Cardiac septum (tissue), 1 donor: ENCODE measurements at places on chromosomes 6 and 20. TPM values are rescaled to one million over a fixed set of nuclear protein-coding genes. Genes with fewer than 3 reads are reported as not detected.
A peak's percentile ranks its signal among the peaks of the same experiment; 100 is the strongest.

- DNase-seq: no peak
Measured at GRCh38 chr20:23103284-23104018, 17.3 kb upstream of the CD93 start.

DNA sequence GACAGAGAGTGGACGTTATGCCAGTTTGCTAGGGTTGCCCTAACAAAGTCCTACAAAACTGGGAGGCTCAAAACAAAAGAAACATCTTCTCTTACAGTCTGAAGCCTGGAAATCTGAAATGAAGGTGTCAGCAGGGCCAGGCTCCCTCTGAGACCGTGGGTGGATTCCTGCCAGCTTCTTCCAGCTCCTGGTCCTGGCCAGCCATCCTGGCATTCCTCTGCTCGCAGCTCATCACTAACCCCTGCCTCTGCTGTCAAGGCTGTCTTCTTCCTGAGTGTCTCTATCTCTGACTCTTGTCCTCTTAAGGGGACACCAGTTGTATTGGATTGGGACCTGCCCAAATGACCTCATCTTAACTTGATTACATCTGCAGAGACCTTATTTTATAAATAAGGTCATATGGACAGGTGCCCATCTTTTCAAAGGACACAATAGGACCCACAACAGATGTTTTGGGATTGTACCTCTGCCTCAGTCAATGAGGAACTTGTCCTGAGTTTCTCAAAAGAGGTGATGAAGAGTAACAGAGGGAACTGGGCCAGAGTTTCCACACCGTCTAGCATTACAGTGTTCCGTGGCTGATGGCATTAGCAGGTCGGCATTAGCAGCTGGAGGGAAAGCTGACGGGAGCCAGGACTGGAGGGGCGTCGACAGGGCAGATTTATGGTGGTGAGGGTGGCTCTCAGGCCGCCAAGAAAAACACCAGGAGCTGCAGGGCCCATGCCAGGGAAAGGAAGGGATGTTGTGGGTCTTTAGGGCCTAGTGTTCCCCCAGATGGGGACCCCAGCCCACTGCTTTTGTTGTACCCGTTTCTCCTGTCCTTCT lies 157.3 kb downstream of the TBXT start:
- no peak for DNase-seq

DNA sequence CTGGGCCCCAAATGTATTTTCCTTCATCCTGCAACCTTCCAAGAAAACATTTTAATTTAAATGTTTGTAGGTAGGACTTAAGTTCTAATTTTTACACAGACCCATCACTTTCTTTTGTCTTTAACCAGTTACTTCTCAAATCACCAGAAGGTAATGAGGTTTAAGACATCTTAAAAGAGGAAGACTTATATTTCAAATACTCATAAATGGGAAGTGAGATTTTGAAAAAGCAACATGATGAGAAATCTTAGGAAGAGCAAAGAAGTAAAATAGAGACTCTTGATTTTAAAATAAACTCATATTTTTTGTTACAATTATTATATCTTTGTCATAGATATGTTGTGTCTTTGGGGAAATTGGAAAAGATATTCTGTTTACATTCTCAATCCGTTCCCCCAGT lies 82.3 kb downstream of the SYNE1 start:
- no peak for DNase-seq

GRCh38 chr6:10449751-10450150 lies 34.9 kb upstream of the TFAP2A start:
- no peak for DNase-seq

GRCh38 chr20:64069614-64070243 lies 6.7 kb downstream of the TCEA2 start:
- no peak for DNase-seq

DNA sequence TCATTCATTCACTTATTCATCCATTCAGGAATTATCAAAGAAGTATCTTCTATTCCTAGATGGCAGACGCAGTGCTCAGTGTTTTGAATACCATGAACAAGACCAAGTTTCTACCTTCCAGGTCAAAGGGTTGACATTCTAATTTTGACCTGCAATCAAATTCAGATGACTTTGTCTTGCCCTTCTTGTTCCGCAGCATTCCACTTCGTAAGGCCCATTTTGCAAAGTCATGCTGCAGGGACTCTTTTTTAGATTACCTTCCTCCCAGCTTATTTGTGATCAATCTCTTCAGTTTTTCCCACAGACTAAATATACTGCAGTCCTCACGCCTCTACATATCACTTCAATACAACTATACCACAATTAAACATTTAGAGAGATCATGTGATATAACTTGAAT lies 7.1 kb upstream of the TAAR1 start:
- DNase-seq: no peak

The CST1 gene
- total RNA-seq: not detected

DNA sequence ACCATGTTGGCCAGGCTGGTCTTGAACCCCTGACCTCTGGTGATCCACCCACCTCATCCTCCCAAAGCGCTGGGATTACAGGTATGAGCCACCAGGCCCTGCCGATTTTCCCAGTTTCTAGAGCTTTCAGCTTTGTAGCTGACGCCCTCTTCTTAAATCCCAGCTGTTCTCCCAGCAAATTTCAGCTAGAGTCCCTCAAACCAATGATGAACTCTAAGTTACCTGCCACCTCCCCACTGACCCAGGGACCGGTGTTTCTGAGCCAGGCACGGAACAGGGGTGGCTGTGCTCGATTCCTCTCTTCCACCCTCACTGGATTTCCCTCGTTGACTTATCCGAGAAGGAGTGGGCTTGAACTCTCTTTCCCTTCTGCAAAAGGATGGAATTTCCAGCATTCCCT lies 39.1 kb downstream of the SUN5 start:
- no peak for DNase-seq

The IL17A gene
- not detected for total RNA-seq

- DNase-seq: no peak
Measured at GRCh38 chr20:32681175-32682084, 7.7 kb upstream of the C20orf203 start.

DNA sequence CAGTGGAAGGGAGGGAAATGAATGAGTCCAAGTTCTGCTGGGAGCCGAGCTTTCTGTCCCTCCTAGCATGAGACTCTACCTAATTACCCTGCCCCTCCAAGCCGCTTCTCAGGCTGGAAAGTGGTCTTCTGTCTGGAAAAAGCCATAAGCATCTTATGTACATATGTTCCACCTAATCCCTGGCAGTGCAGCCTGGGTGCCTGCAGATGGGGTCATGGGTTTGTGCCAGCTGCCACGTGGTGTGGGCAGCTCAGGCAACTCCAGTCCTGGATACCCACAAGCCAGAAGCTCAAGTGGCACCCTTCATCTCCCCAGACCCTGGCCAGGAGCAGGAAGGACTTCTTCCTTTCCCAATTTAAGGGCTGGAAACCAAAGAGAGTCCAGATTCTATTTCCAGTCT lies 253.1 kb downstream of the LY86 start:
- no peak for DNase-seq

DNA sequence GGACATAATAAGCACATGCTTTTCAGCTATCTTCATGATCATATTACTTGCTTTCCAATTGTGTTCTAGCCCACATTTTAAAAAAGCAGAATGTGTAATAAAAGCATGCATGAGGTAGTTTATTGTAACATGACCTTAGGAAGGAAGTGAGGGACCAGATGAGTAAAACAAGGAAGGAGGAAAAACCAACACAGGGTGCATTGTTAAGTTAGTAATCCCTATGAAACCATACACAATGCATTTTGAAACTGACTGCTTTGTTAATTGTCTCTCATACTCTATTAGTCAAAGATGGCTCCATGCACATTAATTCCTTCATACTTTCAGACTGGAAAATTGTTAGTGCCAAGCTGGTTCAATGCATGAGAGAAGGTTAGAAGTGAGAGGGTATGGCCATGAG lies 37.7 kb upstream of the CENPW start:
- DNase-seq: no peak

- DNase-seq: peak; percentile 49
Measured at GRCh38 chr6:158762787-158763433, 56.3 kb downstream of the EZR start.

DNA sequence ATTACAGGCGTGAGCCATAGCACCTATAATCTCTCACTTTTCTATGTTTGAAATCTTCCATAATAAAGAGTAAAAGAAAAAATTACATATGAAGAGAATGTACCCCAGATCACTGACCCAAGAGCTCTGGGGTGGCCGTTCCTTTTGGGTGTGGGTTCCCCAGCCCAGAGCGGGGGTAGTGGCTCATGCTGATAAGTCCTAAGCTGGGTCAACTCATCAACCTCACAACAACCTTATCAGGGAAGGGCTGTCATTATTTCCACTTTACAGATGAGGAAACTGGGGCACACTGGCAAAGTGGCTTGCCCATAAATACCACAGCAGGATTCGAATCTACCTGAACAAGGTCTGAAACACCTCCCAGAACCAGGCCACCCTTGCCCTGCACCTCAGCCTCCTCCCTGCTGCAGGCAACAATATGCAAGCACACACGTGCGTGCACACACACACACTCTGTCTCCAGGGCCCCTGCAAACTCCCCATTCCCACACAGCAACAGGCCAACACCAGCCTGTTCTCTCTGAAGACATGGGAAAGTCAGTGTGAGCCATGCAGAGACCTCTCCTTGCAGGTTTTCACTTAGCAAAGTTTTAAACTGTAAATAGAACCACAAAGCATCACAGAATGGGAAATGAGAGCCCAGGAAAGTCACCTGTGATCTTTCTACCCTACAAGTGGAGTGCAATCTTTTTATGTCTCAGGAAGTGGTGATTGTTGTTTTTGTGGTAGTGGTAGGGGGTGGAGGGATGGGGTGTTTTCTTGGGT lies 27.7 kb downstream of the BFSP1 start:
- no peak for DNase-seq

DNA sequence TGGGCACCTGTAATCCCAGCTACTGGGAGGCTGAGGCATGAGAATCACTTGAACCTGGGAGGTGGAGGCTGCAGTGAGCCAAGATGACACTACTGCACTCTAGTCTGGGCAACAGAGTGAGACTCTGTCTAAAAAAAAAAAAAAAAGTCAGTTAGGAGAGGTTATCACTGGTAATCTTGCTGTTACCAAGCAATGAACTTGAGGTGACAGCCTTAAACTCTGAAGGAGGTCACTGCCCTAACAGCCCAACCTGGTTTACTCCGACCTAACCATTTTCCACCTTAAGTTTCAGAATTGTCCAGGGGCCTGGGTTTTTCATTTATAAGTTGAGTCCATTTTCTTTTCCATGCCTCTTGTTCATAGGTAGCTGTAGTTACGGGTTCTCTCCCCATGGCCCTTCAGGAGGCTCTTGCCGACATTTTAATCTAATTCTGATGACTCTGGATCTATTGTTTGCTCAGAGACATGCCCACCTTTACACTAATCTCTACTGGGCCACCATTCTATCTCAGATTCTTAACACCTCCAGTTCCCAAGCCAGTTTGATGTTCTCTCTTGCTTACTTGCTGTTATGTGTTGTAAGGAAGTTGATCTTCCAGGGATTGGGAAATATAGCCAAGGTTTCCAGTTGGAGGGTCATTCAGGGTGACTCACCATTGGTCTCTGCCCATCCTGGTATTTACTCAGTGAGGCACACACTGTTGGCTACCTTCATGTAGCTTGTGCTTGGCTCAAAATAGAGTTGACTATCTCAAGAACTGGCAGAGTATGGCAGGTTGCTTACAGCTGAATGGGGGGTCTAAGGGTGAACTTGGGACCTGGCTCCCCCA lies 29.1 kb downstream of the SHLD1 start:
- DNase-seq: no peak

The HLA-DPA1 gene
- 35.8 TPM for total RNA-seq

The AIF1 gene
- total RNA-seq: 10.3 TPM

GRCh38 chr6:123803504-123804013 lies at the start of gene NKAIN2:
NKAIN2 (plus strand) TSS chr6:123803865.
- no peak for DNase-seq

The NMBR gene
- not detected for total RNA-seq

The BCAS4 gene
- 3.0 TPM for total RNA-seq

- no peak for DNase-seq
Measured at GRCh38 chr6:93453956-93454355, 34.6 kb upstream of the EPHA7 start.

The OOEP gene
- not detected for total RNA-seq

The LSM2 gene
- total RNA-seq: 24.0 TPM

- DNase-seq: no peak
Measured at GRCh38 chr6:169967687-169968086, 216.3 kb downstream of the ERMARD start.

The TBXT gene
- total RNA-seq: not detected

The AKAP7 gene
- total RNA-seq: 10.9 TPM

The TCF21 gene
- total RNA-seq: 2.0 TPM

DNA sequence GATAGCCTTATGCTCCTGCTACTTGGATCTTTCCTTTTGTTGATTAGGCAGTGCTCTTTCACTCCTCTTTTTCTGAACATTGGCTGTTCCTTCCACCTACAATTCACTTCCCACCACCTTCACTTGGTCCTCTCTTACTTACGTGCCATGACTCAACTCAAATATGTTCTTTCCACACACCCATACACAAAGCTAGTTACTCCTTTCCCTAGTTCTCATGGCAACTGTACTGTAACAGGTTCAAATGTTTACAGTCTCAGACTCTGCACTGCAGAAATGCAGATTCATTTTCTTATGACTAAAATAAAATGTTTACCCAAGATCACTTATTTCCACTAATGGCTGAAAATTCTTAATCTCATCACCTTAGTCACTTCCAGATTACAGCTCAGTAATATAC lies 174.0 kb upstream of the TSHZ2 start:
- DNase-seq: no peak

The KCNK15 gene
- 0.97 TPM for total RNA-seq

The NOTCH4 gene
- 31.2 TPM for total RNA-seq

GRCh38 chr6:34243901-34244884 lies 4.6 kb downstream of the SMIM29 start:
- DNase-seq: peak; percentile 90

GRCh38 chr6:132085731-132086130 lies 134.6 kb upstream of the CCN2 start:
- peak; percentile 56 for DNase-seq

The TGM3 gene
- not detected for total RNA-seq

DNA sequence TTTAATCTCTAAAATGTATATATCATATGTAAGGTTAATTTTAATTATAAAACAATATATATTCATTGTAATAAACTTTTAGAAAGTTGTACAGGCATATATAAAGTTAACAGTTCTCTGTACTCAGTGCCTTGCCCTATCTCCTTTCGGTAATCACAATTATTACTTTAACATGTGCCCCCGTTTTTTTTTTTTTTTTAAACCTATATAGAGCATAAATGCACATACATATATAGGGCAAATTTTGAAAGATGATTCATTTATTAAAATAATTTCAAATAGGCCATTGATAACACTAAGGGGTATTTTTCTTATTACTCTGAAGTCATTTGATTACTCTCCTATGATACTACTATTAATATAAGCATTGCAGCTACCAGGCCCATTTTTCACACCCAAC lies 1.9 kb downstream of the ASF1A start:
- no peak for DNase-seq

The ABHD16A gene
- 26.9 TPM for total RNA-seq

DNA sequence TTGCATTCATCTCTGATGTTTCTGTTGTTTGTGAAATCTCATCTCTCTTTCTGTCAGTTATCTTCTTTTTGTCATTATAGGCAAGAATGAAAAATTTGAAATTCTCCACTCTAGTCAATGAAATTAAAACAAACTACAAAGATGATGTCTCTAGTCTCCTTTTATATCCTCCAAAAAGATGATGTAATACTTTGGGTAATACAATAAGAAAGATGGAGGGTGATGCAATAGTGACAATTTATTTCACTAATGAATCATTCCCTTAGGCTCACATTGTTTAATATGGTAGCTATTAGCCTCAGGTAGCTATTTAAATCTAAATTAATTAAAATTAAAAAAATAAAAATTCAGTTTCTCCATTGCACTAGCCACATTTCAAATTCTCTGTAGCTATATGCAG lies 145.4 kb downstream of the UST start:
- no peak for DNase-seq

GRCh38 chr20:34525709-34526416 lies 9.6 kb downstream of the DYNLRB1 start:
- DNase-seq: peak; percentile 77
